ENCODE measurements at places on chromosomes 12 and 14. TPM values are rescaled to one million over a fixed set of nuclear protein-coding genes. Genes with fewer than 3 reads are reported as not detected.

ADCY6 gene
- polyA plus RNA-seq: 7.2 TPM

TSHR gene
- polyA plus RNA-seq: not detected

STYK1 gene
- polyA plus RNA-seq: 5.4 TPM

B4GALNT3 gene
- polyA plus RNA-seq: 8.9 TPM

OTX2 gene
- not detected for polyA plus RNA-seq

TAS2R50 gene
- polyA plus RNA-seq: not detected

MAP3K12 gene
- 6.2 TPM for polyA plus RNA-seq

ADAMTS20 gene
- not detected for polyA plus RNA-seq

CELA1 gene
- polyA plus RNA-seq: not detected

KLRG1 gene
- polyA plus RNA-seq: 0.52 TPM
